Upper lobe of left lung (tissue), 6 donors: ENCODE measurements at places on chromosomes 4 and X. TPM values are rescaled to one million over a fixed set of nuclear protein-coding genes. Genes with fewer than 3 reads are reported as not detected.

DNA sequence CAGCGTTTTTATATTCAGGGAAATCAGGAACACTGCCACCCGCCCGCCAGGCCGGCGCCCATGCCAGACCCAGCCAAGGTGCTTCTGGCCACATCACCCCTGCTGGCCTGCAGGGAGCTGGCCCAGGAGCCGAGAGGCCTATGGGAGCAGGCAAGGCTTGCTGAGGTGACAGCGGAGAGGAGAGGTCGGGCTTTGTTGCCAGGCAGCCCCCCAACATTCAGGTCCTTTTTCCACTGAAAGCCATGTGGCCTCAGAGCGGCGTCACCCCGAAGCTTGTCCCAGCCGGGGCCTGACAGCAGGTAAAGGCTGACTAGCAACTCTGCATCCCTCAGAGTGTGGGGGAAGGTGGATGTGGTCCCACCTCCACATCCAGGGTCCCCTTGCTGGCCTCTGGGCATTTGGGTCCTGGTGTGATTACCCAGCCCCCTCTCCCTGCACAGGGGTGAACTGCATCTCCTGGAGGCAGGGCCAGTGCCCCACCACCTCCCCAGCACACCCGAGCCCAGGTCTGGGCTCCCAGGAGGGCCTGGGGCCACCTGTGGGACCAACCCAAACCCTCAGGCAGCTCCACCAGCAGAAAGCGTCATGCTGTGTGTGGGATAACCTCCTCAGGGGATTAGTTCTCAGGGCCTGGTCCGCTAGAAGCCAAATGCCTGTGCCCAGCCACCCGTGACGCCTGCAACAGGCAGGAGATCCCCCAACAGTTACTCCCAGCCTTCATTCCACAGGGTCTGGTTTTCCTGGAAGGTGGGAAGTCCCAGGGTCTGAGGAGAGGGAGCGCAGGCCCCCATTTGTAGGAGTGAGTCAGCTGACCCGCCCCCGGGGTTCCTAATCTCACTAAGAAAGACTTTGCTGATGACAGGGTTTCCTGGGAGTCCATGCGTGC, at the start of gene PDE6B:
PDE6B (plus strand) TSS at position 869 of the 886 bp plus-strand sequence. CDS start 54 bp downstream, outside the sequence.
- no peaks in the 10 kb centered on the region for H3K27me3 ChIP-seq
- no peak for DNase-seq
- H3K36me3 ChIP-seq = no peaks in the 10 kb centered on the region
- no peak within 1 kb of the TSS for H3K4me3 ChIP-seq
- no peaks in the 10 kb centered on the region for H3K4me1 ChIP-seq
- no peak within 1 kb of the TSS for H3K27ac ChIP-seq

- peaks cover 35% of the 10 kb centered on the region for H3K4me1 ChIP-seq
- no peaks in the 10 kb centered on the region for H3K36me3 ChIP-seq
- H3K27me3 ChIP-seq = no peaks in the 10 kb centered on the region
- H3K27ac ChIP-seq = no peak overlapping the region
Observed at GRCh38 chr4:153465140-153465539, 1.0 kb upstream of the TMEM131L start.

GRCh38 chrX:10350221-10350620, 193.4 kb downstream of the CLCN4 start:
- H3K27me3 ChIP-seq = no peaks in the 10 kb centered on the region
- H3K4me3 ChIP-seq = no peak overlapping the region
- no peaks in the 10 kb centered on the region for H3K4me1 ChIP-seq

DNA sequence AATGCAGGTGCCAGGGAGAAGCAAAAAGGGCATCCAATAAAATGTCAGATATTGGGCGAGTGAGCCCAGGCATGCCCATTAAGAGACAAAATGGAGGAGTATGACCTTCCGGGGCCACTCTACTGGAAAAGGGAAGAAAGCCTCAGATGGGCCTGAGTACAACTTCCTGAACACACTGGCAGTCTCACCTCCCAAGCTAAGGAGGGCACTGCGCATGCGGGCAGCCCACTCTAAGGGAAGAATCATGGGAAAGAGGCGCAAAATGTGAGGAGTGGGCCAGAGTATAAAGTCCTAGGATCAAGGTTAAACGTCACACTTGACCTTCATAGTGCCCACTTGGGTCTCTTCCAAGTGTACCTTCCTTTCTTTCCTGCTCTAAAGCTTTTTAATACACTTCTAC, 63.5 kb downstream of the TIGD2 start:
- H3K27ac ChIP-seq = no peak overlapping the region
- no peaks in the 10 kb centered on the region for H3K36me3 ChIP-seq
- H3K4me1 ChIP-seq = no peaks in the 10 kb centered on the region

- no peak overlapping the region for H3K27ac ChIP-seq
- DNase-seq = no peak
- H3K36me3 ChIP-seq = no peaks in the 10 kb centered on the region
- H3K4me3 ChIP-seq = no peak overlapping the region
- H3K4me1 ChIP-seq = no peaks in the 10 kb centered on the region
- no peaks in the 10 kb centered on the region for H3K27me3 ChIP-seq
Observed at GRCh38 chr4:143502231-143502630, 11.3 kb upstream of the SMARCA5 start.

Gene SSR4
- 70.2 TPM for total RNA-seq
